ENCODE measurements at places on chromosomes 16 and 17.

DNA sequence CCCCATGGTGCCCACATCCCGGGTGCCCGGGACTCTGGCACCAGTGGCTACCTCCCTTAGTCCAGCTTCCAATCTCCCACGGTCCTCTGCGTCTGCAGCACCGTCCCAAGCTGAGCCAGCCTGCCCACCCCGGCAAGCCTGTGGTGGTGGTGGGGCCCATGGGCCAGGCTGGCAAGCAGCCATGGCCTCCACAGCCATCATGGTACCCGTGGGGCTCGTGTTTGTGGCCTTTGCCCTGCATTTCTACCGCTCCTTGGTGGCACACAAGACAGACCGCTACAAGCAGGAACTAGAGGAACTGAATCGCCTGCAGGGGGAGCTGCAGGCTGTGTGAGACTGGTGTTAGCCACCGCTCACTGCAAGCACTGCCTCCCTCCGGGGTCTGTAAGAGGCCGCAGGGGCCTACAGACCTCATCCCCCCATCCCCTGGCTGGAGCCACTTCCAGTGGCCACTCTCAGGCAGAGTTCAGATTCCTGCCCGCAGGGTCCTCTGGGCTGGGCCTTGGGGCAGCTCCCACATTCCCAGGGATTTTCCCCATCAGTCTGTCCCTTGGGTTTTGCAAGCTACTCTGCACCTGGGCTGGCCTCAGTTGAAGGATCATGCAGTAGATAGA lies 3.9 kb upstream of the SETD1A start:
- DNase-seq: peak; percentile 93

DNA sequence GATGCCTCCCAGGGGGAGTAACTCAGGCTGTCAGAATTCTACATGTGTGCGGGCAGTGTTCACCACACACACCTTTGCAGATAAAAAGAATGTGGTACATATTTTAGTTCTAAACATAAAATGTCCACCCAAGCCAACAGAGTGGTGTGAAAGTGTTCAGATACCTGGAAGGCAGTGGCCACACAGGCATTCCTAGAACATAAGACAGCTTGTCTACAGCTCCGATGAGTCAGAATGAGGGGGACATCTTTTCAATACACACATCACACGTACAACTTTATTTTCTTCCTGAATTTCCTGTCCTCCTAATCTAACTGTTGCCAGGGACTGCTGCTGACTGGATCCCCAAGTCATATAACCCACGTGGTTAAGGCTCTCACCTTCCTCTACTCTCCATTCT lies 142.3 kb downstream of the ZFHX3 start:
- DNase-seq: no peak

- DNase-seq: no peak
Observed at GRCh38 chr16:9007177-9007794, 43.6 kb upstream of the USP7 start.

- peak; percentile 72 for DNase-seq
Observed at GRCh38 chr17:42163113-42163512, 8.3 kb upstream of the RAB5C start.

DNA sequence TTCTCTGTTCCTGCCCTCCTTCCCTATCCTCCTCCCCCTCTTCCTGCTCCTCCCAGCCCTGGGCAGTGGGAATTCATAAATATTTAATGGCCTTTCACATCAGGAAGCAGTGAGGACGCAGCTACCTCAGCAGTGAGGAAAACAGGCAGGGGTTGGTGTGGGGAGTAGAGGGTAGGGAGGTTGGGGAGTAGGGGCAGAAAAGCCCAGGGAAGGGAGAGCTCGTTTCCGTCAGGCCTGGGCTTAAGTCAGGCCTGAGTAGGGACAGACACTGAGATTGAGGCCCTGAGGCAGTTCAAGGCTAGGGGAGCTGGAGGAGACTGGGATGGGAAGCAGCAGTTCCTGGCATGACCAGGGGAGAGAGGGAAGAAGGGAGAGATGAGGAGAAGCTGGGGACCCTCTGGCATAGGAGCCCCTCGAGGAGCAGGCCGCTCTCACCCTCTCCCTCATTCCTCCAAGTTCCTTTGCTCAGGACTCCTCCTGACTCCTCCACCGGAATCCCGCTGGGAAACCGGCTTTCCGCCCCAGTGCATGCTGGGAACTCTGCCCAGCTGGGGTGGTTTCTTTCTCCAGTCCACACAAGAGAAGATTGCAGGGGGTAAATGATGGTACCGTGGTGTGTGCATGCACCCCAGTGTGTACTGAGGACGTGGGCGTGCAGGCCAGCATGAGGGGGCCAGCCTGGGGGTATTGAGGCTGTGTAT lies 6.2 kb downstream of the SAMD14 start:
- peak; percentile 76 for DNase-seq

DNA sequence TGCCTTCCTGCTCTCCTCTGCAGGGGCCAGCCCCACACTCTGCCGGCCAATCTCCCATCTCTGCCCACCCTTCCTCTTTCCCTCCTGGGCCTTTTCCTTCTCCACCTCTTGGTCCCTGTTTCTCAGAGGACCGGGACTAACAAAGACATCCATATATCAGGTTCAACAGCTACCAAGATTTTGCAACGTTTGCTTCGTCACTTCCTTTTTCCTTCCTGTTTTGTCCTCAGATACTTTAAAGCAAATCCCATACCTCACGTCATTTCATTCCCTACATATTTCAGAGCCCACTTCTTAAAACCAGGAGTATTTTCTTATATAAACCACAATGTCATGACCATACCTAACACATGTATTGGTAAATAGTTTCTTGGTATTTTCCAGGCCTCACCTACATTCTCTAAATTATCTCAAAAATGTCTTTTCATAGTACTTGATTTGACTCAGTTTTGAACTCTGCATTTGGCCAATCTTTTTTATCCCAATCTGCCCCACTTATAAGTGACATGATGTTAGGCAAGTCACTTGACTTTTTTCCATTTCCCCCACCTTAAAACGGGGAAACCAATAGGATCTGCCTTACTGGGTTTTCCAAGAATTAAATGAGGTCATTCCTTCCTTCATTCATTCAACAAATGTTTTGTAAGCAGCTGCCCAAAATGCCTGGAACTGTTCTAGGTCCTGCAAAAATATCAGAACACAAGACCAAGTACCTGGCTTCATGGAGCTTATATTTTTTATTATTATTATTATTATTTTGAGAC lies 7.2 kb upstream of the USP10 start:
- DNase-seq: no peak

GRCh38 chr17:17906418-17907215 lies 65.6 kb downstream of the TOM1L2 start:
- no peak for DNase-seq

DNA sequence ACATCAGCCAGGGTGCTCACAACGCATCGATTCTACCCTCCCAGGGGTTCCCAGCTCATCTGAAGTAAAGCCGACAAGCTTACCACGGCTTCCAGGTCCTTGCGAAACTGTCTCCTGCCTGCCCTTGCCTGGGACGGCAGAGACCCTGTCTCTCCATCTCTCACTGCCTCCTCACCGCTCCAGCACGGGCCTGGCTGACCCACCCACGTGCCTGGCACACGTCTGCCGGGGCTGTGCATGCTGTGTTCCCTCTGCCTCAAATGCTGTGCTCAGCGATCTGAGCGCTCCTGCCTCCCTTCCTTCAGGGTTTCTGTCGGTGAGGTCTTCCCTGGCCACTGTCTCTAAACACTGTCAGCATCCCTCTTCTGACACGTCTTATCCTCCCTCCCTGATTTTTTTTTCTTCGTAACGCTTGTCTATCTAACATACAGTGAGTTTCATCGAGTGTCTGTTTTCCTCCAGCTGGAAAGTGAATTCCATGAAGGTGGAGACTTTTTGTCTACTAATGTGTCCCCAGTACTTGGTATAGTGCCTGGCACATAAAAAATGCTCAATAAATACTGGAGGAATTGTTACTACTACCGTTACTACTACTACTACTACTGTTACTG lies 208.4 kb downstream of the IRF8 start:
- peak; percentile 19 for DNase-seq

- no peak for DNase-seq
Observed at GRCh38 chr16:52492789-52493357, 54.1 kb downstream of the TOX3 start.

DNA sequence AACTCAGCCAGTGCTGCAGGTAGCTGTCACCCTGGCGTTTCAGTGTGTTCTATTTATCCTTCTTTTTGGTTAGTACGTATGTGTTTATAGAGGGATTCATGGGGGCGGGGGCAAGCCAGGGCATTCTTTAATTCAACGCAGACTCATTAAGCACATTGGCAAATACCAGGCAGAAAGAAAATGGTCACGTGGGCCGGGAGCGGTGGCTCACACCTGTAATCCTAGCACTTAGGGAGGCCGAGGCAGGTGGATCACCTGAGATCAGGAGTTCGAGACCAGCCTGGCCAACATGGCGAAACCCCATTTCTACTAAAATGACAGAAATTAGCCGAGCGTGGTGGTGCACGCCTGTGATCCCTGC lies 69.1 kb downstream of the HAPSTR1 start:
- no peak for DNase-seq

- no peak for DNase-seq
Observed at GRCh38 chr16:28195859-28196258, 15.9 kb downstream of the XPO6 start.

- DNase-seq: no peak
Observed at GRCh38 chr17:38660097-38661025, 14.4 kb downstream of the EPOP start.

- DNase-seq: peak; percentile 97
Observed at GRCh38 chr17:76540381-76541300, 797 bp downstream of the PRCD start.

DNA sequence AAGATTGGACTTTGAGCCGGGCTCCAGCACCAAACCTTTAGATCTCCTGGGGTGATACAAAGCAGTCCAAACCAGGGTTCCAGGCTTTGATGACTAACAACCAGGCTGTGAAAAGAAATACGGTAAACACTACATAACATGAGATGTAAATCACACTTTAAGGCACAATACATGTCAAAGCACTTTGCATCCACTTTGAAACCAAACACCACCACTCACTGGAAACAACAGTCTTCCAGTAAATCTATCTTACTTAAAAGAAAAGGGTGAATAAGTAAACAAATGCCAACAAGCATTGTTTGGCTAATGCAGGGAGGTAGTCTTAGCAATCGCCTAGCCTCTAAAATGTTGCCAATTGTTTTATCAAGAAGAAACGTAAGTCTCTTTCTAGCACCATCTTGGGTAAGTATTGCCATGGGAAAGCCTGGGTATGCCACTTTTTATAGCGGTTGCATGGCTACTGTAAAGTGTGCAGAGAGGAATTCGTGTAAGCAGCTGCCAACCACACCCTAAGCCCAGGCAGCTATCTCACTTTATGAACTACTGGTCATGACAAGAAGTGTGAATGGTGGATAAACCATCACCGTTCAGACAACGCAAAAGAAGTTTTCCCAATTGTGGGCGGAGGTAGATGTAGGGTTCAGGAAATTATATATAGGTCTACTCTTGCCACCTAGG lies 267.4 kb upstream of the PSMD7 start:
- peak; percentile 42 for DNase-seq

DNA sequence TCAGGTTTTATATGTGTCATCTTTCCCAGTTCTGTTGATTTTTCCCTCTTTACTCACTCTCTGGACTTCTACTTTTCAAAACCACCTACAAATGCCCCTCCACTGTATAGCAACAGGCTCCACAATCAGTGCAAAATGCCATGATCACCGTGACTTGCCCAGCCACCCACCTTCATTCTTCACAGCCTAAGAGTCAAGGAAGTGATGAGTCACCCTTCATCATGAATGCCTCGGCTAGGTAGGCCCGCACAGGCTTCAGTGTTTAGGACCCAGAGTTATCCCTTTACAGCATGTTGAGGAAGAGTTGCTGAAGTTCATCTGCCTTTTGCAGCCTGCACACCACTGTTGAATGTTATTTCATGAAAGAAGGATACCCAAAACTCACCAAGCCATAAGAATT lies 158.6 kb downstream of the PMP22 start:
- peak; percentile 14 for DNase-seq

- no peak for DNase-seq
Observed at GRCh38 chr17:64689106-64689505, 27.0 kb upstream of the SMURF2 start.

All from ELF-1 (cell line).